ENCODE measurements at places on chromosomes 16 and 17.
A peak's percentile ranks its signal among the peaks of the same experiment; 100 is the strongest.

DNA sequence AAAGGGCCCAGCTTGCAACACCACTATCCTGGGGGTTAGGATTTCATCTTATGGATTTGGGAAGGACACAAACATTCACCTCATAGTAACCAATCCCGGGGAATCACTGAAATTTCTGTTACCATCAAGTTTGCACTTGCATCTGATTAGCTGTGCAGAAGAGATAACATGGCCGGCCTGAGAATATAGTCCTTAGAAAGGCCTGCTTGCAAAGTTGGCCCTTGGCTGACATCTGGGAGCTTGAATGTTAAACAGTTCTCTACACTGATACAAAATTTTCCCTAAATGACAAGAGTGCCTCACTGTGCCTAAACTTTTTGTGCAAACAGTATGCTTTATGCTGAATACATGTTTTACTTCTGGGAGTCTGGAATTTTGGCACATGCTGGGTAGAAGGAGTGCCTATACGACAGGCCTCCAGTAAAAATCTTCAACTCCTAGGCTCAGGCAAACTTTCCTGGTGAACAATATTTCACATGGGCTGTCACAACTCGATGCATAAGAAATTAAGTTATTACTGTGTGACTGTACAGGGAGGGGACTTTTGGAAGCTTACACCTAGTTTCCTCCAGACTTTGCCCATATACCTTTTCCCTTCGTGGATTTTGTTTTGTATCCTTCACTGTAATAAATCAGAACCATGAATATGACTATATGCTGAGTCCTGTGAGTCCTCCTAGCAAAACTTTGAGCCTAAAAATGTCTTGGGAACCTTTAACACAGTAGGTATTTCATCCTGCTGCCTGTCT is 31.3 kb downstream of the TBC1D3B start:
- no peak for DNase-seq

- no peak for DNase-seq
Observed at GRCh38 chr16:1980030-1980769, 1.1 kb downstream of the NOXO1 start.

DNA sequence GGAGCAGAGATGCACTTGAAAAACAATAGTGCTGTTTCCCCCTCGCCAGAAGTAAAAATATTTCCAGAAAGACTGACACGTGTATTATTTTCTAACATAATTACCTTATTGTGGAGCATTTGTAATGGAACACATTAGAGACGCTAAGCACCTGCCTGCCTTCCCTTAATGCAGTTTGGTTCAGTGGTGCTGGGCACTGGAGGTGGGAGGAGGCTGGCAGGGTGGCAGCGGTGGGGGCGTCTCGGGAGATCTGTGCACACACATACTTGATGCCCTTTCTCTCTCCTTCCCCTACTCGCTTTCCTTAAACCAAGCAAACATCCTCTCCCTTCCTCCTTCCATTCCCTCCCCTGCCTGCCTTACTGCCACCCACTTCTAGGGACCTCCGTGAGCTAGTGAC is 156.6 kb upstream of the SDK2 start:
- no peak for DNase-seq

GRCh38 chr17:36590082-36590481 is 1.6 kb upstream of the DHRS11 start:
- DNase-seq = no peak

- DNase-seq = no peak
Observed at GRCh38 chr16:74226338-74226954, 70.2 kb upstream of the PSMD7 start.

DNA sequence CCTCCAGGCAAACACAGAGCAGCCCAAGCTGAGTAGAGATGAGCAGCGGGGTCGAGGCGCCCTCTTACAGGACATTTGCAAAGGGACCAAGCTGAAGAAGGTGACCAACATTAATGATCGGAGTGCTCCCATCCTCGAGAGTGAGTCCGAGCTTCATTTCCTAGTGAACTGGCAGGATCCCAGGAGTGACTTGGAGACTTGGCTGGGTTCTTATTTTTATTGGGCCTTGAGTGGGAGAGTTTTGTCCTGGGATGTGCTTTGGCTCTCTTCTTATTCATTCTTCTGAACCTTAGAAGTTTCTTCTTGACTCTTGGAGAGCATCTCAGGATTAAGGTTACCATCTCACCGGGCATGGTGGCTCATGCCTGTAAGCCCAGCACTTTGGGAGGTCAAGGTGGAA is 27.2 kb upstream of the CDC6 start:
- no peak for DNase-seq

DNA sequence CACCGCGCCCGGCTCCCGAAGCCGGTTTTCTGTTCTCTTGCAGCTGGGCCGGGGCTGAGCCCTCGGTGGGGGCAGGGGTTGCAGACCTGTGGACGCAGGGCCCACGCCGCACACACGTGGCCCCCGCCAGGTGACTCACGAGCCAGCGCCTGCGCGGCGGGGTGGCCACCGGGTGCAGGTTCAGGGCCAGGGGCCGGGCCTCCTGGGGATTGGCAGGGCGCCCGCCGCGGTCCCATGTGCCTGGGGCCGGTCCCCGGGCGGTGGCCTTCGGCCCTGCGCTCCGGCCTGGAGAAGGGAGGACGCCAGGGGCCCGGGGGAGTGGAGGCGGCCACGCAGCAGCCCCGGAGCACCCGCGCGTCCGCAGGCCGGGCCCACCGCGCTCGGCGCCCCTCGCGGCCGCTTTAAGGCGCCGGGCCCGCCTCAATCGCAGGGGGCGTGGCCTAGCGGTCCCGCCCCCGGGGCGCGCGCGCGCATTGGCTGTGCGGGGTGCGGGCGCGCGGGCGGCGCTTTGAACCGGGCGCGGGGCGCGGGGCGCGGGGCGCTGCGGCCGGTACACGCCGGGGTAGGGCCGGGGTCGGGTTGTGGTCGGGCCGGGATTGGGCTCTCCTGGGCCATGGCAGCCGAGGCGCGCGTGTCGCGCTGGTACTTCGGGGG is at the start of gene SLC25A10:
SLC25A10 (plus strand) TSS at position 471 of the 654 bp plus-strand sequence; CDS start at position 614, 143 bp downstream.
- peak; percentile 89 for DNase-seq

DNA sequence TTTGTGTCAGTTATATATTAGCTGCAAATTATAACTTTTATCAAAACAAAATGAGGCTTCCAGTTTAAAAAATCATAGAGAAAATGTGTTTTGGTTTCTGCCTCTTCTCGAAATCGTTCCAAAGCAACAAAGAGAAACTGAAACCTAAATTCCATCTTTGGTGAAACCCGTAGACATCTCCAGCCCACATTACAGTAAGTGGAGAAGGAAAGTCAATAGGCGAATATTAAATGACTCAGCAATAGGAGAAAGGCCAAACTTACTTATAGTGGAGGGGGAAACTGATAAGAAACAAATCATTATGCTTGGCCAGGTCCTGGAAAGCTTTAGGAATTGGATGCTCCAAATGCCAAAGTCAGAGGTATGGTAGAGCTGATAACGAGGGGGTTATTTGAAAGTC is 103.0 kb upstream of the SHISA6 start:
- DNase-seq = no peak

DNA sequence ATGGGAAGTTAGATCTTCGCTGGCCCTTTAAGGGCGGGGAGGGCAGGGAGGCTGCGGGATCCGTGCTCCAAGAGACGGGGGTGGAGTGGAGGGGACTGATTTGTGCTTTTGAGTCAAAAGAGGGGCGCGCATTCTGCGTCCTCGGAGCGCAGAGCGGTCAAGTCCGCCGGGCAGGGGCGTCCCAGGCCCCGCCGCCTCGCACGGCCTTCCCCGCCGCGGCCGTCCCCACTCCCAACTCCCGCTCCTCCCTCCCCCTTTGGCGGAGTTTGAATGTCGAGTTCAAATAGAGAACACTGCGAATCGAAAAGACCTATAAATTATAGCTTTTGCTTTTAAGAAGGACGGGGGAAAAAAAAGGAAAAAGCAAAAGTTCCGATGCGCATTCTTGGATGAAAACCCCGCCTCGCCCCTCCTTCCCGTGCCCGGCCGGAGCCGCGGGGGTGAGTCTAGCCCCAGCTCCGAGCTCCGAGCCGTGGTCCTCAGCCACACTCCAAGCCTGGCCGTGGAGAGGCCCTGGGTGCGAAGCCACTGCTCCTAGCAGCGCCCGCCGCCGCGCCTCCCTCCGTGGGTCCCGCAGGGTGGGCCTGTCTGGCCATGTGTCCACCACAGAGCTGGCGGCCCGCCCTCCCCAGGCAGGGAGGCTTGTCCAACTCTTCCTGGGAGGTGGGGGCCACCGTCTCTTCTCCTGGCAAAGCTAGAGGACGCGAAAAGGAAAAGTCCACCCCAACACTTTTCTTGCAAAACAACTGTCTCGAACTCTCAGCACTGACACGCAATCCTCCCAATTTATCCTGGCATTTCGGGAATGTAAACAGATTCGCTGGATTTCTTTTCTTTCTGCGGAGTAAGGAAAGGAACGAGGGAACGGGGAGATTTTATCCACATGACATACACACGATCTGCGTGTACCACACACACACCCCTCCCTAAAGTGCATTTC is 3.6 kb downstream of the CBX8 start:
- no peak for DNase-seq
